Cardiac septum (tissue), 1 donor: ENCODE measurements at places on chromosomes 3 and 15. TPM values are rescaled to one million over a fixed set of nuclear protein-coding genes. Genes with fewer than 3 reads are reported as not detected.
A peak's percentile ranks its signal among the peaks of the same experiment; 100 is the strongest.

The PTH1R gene
- 5.4 TPM for total RNA-seq

The TMC3 gene
- total RNA-seq = not detected

The ISG20 gene
- total RNA-seq = 3.9 TPM

The GLDN gene
- 20.6 TPM for total RNA-seq

The A4GNT gene
- total RNA-seq = not detected

The CCRL2 gene
- total RNA-seq = 1.3 TPM

The ZPLD1 gene
- not detected for total RNA-seq

The SNX4 gene
- total RNA-seq = 20.6 TPM

The TUSC7 gene
- not detected for total RNA-seq

The ITIH1 gene
- total RNA-seq = 0.35 TPM

The LDHAL6B gene
- not detected for total RNA-seq

The SLC15A2 gene
- 0.92 TPM for total RNA-seq

DNA sequence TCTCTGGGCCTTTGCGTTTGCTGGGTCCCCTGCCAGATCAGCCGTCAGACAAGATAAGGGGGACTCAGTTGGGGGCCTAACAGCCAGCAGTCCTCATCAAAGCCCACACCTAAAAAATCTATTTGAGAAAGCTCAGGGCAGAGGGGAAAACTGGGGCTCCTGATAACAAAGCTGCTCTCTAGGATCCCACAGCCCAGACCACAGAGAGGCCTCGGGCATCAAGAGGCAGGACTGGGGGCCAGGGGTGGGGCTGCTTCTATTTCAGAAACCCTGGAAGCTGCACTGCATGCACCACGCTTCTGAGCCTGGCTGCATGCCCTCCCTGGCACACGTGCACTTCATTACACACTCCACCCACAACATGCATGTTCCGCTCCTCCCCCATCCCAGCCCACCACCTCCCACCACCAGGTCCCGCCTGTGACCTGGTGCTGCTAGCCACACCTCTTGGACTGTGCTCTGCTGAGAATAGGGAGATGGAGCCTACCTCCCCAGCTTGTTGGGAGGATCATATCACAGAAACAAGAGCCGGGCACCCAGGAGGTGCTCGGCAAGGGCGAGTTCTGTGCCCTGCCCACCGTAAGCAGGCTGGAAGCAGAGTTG lies 26.6 kb downstream of the FBLN2 start:
- no peak for DNase-seq

DNA sequence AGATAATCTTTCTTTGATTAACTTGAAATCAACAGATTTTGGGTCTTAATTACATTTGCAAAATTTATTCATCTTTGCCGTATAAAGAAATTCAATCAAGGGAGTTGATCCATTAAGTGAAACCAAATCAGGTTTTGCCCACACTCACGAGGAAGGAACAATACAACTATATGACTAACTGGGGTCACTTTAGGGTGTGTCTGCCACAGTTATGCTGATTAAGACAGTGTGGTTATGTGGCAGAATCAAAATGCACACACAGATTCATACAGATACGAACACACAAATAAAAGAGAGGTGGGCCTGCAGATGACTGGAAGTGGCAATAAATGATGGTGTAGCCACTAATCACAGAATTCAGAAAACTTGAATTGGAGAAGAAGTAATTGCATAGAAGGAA lies 543.5 kb downstream of the GABRG3 start:
- DNase-seq = no peak

DNA sequence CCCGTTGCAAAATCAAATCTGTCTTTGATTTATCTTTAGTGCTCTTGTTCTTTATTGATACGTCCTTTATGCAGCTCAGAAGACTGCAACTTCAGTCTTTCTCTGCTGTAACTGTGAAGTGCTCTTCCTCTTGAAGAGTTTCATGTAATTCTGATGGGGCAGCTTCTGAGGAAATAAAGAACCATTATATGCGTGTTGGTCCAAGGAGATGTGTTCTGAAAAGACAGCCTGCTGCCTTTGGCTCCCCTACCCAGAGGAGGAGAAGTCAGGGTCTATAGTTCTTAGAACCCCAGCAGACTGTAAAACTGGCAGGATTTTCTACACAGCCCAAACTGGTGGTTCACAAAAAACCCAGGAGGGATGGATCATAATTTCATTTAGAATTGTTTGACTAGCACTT lies 22.4 kb upstream of the ABHD10 start:
- DNase-seq = no peak

GRCh38 chr3:152586974-152587373 lies 248.0 kb upstream of the P2RY1 start:
- no peak for DNase-seq

DNA sequence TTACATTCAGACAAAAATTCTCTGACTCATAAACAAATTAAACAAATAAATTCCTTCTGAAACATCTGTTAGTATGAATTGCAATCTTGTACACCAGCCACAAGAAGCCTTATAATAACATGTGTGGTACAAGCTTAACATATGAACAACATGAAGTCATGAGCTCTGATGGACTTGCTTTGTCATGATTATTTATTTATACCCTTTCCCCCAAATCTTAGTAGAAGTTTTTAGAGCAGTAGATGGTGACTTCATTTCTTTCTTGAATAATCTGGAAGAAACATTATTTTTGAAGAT lies 633.4 kb downstream of the EPHA3 start:
- no peak for DNase-seq

GRCh38 chr3:158540066-158540465 lies 30.9 kb upstream of the MLF1 start:
- no peak for DNase-seq

- DNase-seq = no peak
Measured at GRCh38 chr3:12158387-12159226, at the start of gene TIMP4. Gene TIMP4 (minus strand): TSS chr3:12158912. CDS start chr3:12158840, 72 bp downstream.

- no peak for DNase-seq
Measured at GRCh38 chr3:167967257-167968036, 128.3 kb downstream of the GOLIM4 start.

GRCh38 chr15:26889298-26889898 lies 22.5 kb downstream of the GABRA5 start:
- no peak for DNase-seq

- no peak for DNase-seq
Measured at GRCh38 chr3:67947808-67948508, 293.5 kb upstream of the SUCLG2 start.

DNA sequence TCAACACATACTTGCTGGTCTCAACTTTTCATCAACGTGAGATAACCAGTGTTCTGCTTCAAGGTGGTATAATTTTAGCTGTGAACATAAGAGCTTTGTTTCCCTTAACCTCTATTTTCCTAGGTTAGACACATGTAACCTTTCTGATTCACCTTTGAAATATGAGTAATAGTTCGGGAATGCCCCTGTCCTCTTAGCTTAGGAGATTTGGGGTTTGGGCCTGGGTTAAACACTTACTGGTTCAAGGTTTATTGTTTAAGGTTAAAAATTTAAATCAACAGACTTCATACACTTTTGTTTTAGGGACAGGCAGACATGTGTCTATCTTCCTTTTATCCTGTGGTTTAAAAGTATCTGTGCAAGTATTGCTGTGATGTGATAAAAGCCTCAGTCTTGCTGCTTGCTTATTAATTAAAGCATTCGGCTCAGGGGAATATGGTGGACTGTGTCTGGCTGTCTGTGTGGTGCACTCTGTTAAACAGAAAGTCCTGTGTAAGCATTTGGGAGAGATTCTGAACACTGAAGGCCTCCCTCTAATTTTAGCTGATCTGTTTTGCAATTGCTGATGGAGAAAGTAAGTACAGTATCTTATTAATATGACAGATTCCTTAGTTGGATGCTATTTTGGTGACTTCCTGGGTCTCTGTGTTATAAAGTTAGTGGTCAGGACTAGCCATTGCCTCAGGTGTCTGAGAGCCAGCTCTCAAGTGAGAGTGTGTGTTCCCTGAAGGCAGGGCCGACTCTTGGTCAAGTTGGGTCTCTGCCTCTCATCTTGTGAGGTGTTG lies 81.8 kb downstream of the USP13 start:
- DNase-seq = no peak

- no peak for DNase-seq
Measured at GRCh38 chr3:10389995-10390394, 69.1 kb upstream of the SEC13 start.

DNA sequence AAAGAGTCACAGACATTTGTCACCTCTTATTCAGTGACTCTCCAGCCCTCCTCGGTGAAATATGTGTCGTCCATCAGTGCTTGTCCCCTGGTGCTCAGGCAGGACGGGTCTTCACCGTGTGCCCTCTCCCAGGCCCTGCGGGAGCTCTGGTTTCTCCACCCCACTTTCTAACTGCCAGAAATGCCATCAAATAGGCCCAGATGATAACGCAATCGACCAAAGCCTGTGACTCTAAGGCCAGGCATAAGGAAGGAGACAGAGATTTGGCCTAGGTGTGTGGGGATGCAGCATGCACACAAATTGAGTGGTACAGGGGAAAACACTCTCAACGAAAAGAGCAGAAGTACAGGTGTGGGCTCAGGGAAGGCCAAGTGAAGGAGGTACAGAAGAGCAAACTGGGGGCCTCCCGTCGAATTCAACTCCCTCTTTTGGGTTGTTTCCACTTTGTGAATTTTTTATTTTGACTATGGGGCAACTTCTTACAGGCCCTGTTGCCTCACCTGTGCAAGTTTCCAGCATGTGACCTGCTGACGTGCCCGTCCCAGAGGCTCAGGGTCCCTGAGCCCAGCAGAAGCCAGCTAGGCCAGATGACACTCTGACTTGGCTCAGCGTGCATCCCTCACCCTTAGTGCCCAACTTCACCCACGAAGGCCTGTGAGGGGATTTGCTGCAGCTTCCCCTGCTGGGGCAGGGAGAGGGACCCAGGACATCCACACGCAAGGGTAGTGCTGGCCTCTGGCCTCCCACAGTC lies 4.7 kb downstream of the NUP210 start:
- DNase-seq = no peak

DNA sequence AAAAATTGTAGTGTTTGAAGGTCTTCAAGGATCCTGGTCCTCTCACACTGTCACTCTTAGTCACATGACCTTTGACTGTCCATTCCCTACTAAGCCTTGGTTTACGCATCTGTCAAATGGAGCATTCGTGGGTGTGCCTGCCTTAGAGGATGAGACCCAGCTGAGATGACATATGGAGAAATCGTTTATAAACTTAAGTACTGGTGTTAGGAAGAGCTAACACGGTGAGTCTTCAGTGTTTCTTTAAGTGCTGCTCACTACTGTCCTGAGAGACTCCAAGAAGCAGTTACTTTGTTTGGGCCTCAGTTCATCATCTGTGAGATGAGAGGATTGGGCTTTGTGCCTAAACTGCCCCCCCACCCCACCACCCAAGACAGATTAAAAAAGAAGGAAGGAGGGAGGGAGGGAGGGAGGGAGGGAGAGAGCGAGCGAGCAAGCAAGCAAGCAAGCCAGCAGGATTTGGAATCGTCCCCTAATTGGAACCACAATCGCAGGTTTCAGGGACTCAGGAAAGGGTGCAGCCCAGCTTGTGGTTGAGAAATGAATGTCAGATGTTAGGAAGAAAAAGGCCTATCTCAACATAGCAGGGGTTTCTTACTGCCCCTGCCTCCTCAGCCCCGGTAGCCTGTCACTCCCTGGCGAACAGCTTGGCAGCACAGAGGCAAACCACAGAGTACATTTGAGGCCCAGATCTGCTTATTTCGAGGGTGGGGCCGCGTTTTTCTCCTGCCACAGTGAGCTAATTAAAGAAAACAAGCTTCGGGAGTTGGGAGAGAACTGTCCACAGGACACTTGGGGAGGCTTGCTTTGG lies 32.7 kb downstream of the SMAD3 start:
- no peak for DNase-seq

DNA sequence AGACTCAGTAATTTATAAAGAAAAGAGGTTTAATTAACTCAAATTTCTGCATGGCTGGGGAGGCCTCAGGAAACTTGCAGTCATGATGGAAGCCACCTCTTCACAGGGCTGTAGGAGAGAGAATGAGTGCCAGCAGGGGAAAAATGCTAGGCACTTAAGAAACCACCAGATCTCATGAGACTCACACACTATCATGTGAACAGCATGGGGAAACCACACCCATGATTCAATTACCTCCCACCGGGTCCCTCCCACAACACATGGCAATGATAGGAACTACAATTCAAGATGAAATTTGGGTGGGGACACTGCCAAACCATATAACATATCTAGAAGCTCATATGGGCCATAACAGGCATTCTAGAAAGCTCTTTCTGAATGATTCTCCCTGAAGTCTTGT lies 190.3 kb downstream of the WNT5A start:
- DNase-seq = no peak

DNA sequence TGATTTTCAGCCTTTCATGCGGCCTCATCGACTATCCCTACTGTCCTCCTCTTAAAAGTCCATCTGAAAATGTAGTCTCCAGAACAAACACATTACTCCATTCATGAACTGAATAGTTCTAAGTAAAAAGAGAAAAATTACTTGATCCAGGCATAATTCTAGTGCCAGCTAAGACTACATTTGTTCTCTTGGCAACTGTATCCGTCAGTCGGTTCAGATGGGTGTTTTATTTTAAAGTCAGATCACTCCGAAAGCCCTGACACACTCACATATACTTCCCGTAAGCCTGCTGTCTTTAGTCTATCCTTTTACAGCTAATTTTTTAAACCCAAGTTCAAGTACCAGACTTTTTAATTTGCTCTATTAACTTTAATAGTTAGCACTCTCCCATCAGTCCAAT lies 1102.7 kb downstream of the ROBO1 start:
- DNase-seq = no peak

- no peak for DNase-seq
Measured at GRCh38 chr3:81980596-81981494, 219.4 kb upstream of the GBE1 start.

- DNase-seq = no peak
Measured at GRCh38 chr3:172261054-172261453, 187.2 kb downstream of the GHSR start.

GRCh38 chr15:28943611-28944230 lies 57.9 kb downstream of the APBA2 start:
- peak; percentile 36 for DNase-seq
